Motor neuron (in vitro differentiated cells): ENCODE measurements at places on chromosomes 12 and 14. TPM values are rescaled to one million over a fixed set of nuclear protein-coding genes. Genes with fewer than 3 reads are reported as not detected.

COL2A1 gene
- 1.1 and 1.5 TPM in 2 replicates for total RNA-seq

DNA sequence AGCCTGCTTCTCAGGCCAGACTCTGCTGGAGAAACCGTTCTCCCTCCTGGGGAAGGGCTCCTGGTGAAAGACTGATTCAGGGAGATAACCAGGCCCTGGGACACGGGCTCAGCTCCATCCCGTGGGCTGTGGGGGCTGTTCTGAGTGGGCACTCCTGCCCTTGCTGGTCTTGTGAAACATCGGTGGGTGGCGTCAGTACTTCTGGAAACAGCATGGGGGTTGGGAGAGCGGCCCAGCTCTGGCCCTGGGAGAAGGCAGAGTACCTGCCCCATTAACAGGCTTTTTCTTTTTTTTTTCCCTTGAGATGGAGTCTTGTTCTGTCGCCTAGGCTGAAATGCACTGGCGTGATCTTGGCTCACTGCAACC is 786 bp downstream of the SLC25A47 start:
- ATAC-seq = no peak

- ATAC-seq = no peak
Observed at GRCh38 chr12:20282401-20282800, 85.9 kb upstream of the PDE3A start.

HOXC9 gene
- 1.0 and 1.4 TPM in 2 replicates for total RNA-seq

DNA sequence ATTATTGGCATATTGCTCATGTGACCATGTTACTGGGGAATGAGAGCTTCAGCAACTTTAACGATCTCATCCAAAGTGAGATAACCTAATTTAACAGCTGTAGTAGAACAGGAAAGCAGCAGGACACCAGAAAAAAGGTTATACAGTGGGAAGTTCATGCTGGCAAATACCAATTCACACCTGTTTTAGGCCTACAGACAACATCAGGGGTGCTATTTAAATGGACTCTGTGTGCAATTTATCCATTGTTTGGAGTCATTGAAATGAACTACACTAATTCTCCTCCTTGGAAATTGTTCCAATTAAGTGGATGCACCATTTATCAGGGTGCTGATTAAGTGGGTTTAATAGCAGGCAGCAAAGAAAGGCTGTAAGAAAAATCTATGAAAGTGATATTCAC is 424.4 kb upstream of the LMO3 start:
- no peak for ATAC-seq

GRCh38 chr14:33967138-33967537 is 16.3 kb upstream of the EGLN3 start:
- ATAC-seq = no peak

DACT1 gene
- total RNA-seq = 6.0 and 14.7 TPM in 2 replicates

GRCh38 chr14:99554184-99554583 is 49.8 kb downstream of the CCDC85C start:
- peak; percentile 15 for ATAC-seq

DNA sequence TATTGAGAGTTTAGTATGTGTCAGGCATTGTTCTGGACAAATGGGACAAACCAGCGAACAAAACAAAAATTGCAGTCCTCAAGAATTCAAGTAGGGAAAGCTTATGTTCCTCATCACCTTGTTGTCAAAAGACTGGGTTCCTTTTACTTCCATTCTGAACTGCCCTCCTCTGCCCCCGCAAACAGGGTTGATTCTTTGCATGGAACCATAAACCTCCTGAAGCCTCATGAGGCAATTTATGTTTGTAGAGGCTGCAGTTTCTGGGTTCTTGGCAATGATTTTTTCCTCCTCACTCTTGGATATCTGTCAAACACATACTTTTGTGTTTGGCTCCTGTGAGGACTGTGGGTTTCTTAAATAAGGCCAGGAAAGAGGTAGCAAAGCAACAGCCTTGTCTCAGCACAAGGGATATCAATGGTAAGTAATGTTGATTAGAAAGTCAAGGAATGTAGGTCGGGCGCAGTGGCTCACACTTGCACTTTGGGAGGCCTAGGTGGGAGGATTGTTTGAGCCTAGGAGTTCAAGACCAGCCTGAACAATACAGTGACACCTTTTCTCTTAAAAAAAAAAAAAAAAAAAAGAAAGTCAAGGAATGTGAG is 13.9 kb downstream of the COPZ1 start:
- no peak for ATAC-seq

DNA sequence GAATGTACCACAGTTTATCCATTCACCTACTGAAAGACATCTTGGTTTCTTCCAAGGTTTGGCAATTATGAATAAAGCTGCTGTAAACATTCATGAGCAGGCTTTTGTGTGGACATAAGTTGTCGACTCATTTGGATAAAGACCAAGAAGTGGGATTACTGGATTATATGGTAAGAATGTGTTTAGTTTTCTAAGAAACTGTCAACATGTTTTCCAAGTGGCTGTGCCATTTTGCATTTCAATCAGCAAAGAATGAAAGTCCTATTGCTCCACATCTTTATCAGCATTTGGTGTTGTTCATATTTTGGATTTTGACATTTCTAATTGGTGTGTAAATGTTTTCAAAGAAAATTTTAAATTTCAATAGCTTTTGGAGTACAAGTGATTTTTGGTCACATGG is 27.3 kb upstream of the KLRF1 start:
- ATAC-seq = no peak

- no peak for ATAC-seq
Observed at GRCh38 chr12:29152223-29152868, 3.3 kb downstream of the FAR2 start.

PTPN21 gene
- total RNA-seq = 19.2 and 29.4 TPM in 2 replicates

AGAP2 gene
- total RNA-seq = 5.5 and 6.0 TPM in 2 replicates

AVPR1A gene
- 0.38 and 0.49 TPM in 2 replicates for total RNA-seq

DNA sequence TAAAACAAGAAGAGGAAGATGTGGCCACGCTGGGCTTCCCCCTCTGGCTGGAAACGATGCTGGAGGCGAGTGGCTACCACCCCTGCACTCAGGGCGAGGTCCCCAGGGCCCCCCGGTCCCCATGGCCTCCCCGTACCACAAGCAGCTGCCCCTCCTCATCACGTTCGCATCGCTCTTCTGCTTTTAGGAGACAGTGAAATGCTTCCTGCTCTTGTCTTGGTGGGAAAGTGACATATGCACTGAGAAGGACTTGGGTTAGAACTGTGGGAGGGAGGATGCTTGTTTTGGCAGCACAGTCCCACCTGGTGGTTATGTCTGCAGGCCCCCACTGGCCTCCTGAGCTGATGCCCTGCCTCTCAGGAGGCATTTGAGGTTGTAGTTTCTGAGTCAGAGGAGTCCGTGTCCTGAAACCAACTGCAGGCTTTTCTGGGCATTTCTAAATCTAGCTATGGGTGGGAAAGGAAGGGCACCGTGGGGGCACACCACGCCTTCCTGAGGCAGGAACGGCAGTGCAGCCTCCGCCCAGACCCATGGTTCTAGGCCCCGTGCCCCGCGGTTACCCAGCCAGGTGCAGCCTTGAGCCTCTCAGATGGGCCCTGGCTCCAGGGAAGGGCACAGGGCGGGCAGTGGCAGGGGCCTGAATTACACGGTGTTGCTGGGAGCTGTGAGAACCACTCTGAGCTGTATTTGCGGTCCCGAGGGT is 139.3 kb downstream of the ADGRD1 start:
- ATAC-seq = peak; percentile 14

DNA sequence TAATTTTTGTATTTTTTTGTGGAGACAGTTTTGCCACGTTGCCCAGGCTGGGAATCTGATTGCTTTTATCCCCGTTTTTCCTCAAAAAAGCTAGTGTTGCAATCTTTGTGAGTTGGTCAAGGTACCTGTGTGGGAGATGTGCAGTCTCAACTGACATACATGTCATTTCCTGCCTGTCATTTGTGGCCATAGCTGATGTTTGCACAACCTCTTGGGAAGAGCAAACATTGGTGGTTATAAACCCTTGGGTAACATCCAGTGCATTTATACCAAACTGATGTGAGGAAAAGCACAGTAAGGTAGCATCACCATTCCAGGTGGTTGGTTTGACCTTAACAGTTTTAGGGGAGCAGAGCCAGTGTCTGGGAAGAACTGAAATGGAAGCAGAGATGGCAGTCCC is 54.7 kb downstream of the ATG14 start:
- ATAC-seq = no peak

- ATAC-seq = no peak
Observed at GRCh38 chr14:97109234-97109633, 312.1 kb downstream of the VRK1 start.

DNA sequence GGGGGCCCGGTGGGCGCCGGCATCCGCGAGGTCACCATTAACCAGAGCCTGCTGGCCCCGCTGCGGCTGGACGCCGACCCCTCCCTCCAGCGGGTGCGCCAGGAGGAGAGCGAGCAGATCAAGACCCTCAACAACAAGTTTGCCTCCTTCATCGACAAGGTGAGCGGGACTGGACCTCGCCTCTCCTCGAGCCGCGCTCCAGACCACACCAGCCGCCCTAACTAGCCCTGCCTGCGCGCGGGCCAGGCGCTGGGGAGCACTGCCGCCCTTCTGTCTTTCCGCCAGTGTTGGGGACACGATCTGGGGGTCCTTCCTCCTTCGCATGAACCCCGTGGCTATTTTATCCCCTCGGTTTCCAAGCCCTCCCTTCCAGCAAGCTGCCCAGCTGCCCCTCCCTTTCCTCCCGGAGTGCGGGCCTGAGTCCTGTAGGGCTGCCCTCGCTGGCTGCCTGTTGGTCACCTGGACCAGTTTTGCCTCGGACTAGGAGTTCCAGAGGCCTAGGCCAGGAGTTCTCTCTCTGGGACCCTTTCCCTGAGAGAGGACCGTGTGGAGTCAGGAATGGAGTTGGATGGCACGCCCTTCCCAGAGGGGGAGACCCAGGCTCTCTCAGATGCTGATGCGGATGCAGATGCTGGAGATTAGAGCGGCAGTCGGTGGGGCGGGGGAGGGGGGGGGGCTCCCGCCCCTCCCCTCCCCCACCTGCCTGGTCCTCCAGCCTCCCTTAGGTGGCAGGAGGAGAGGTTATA is 592 bp downstream of the KRT7 start:
- ATAC-seq = no peak

GRCh38 chr14:105161964-105162668 is 6.5 kb downstream of the JAG2 start:
- no peak for ATAC-seq

DNA sequence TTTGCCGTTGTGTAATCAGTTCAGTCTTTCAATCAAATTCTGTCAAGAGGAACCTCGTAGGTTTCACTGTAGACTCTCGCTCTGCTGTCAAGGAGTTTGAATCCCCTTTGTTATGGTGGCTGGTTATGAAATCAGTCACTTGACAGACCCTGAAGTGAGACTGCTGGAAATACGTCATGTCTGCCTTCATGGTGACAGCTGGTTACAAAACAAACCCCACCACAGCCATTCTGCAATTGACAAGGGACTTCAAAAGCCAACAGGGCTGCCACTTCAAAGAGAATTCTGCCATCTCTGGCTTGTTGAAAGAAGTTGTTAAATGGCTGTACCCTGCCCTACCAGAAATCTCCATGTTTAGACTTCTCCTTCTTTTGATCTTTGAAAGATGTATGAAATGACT is 286.9 kb downstream of the ERC1 start:
- no peak for ATAC-seq

TAS2R50 gene
- total RNA-seq = 4.1 and 4.2 TPM in 2 replicates

DNA sequence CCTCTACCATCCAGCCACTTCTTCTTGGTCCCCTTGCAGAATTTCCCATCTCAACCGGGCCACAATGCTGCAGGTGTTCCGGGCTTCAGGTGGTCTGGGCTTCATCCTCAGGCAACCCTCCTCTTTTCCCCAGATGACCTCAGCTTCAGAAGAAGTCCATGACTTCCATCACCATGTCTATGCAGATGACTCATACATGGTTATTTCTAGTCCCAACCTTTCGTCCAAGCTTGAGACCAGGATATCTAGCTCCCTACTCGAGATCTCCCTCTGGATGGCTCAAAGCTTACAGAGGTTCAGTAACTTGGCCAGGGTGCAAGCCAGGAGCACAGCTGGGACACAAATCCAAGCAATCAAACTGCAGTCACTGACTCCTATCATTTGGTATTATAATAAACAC is 154.6 kb upstream of the NOS1 start:
- no peak for ATAC-seq

DNA sequence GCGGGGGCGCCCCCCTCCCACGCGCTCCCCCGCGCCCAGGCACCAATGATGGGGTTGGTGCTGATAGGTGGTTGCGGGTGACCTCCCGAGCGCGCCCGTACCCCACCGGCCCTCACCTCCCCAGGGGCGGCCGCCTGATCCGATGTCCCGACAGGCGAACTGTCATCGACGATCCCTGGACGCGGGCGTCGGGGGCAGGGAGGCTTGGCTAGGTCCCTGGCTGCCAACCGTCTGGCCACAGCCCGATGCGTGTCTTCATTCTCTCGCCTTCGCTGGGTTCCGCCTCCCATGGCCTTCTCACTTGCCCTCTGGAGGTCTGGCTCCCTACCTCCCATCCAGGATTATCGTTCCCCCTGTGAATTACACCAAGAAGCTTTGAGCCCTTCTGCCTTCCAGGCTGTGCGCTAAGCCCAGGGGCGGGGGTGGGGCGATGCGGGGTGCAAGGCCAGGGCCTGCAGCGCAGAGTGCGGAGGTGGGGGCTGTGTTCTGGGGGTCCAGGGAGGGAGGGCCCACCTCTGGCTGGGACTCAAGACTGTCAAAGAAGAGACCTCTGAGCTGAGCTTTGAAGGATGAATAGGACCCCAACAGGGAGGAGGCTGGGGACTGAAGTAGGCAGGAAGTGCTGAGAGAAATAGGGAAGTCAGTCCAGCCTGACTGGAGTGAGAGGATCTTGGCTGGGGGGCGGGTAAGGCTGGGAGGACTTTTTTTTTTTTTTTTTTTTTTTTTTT is 7.7 kb upstream of the RACGAP1 start:
- no peak for ATAC-seq

GRCh38 chr14:103442288-103442687 is 57.1 kb downstream of the MARK3 start:
- no peak for ATAC-seq

GRCh38 chr12:115088995-115089841 is 405.2 kb upstream of the TBX3 start:
- no peak for ATAC-seq

DNA sequence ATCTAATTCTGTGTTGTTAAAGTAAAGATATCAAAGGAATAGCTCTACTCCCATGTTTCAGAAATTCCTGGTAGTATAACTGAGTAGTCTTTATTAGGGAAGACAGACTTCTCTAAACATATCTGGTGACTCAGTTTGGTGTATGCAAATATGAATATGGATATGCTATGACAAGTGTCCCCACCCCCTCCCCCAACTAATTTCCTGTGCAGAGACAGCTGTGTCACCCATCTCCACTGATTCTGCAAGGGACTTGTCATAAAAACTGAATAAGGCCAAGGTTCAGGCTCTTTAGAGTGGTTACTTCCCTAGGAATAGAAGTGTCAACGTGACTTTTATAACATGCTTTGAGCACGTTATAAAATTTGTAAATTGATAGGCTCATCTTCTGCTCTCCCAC is 429.1 kb downstream of the DAD1 start:
- peak; percentile 67 for ATAC-seq

CDH24 gene
- total RNA-seq = 6.1 and 9.4 TPM in 2 replicates

DNA sequence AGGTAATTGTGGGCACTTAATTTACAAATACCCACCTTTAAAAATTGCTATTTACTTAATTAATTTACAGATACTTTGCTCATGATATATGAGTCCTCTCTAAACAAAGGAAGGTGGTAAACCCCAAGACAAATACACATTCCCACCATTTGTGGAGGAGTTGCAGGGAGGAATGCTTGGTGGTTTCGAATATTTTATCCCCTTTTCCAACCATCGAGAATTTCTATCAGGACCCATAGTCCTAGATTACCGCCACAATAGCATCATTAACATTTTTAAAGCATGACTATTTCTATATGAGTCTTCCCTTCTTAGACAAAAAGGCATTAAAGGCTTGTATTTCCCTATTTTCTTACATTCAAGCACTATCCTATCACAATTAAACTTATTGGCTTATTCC is 34.2 kb upstream of the PLEKHA5 start:
- no peak for ATAC-seq

RD3L gene
- total RNA-seq = not detected in 2 replicates

- ATAC-seq = no peak
Observed at GRCh38 chr14:101005447-101005846, 101.9 kb upstream of the RTL1 start.
